ENCODE measurements at places on chromosomes 1 and 21.

DNA sequence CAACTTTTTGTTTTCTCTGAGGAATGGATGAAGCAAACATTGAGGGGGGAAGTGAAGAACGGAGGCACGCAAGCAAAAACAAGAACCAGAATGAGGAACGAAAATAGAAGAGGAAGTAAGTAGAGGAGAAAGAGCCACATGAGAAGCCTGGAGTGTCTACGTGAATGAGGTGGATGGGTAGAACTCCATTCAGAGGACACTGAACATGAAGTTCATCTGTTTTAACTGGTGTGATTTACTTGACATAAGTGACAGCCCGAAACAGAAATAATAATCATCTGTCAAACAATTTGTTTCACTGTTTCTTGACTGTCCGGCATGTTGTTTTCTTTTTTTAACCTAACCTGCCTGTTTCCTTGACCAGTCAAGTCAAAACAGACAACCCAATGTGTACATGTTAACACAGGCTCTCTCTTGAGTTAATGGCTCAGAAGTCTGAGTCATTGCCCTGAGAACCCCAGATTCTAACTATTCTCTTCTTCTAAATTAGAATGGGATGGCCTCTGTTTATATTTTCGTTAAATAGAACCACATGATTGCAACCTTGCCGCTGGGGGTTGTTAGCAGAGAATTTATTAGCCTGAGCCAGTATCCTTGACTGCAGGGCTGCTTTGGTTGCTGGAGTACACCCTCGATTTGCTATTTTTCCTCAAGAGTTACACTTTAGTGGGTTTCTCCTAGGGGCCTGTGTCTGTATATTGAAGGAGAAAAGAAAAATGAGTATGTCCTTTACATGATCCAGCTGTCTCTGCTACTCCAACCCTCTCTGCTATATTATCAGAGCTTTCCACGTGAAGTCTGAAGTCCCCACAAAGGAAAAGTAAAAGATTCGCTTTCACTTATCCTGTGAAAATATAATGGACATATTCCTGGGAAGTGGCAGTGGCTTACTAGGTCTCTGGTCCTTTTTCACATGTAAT, 151.7 kb downstream of the ZC3H11B start:
- DNase-seq: no peak

GRCh38 chr1:101905283-101905835, 91.4 kb downstream of the OLFM3 start:
- DNase-seq: no peak

GRCh38 chr1:94463765-94464330, 45.7 kb downstream of the ABCD3 start:
- DNase-seq: peak; percentile 21

DNA sequence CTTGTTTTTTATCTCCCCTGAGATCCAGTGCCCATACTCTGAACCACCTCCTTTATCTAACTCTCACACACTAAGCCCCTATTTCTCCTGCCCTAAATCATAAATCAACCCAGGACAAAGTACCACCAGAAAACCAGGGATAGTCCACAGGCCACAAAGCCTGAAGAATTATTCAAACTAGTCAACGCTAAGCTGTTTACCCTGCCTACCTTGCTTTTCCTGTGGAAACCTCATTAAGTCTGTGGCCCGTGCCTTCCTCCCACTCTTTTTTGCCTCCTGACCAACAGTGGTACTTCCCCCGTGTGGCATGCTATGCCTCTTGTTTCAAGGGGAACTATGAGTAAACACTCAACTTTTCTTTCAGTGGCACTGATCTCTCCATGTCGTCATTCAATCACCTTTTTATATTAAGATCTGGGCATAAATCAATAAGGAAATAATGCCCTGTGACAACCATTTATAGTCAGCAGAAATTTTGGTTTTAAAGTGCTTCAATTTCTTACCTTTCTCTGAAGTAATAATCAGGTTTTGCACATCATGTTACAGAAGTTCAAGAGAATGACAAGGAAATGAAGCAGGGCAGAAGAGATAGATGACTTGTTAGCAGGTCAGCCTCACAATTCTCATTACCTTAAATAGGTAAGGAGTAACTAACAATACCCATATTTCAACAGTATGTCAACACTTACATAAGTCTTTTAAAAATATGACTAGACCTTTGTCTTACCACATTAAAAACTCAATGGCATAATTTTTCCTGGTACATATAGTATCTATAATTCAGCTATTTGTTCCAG, 32.1 kb downstream of the EYA3 start:
- DNase-seq: no peak

DNA sequence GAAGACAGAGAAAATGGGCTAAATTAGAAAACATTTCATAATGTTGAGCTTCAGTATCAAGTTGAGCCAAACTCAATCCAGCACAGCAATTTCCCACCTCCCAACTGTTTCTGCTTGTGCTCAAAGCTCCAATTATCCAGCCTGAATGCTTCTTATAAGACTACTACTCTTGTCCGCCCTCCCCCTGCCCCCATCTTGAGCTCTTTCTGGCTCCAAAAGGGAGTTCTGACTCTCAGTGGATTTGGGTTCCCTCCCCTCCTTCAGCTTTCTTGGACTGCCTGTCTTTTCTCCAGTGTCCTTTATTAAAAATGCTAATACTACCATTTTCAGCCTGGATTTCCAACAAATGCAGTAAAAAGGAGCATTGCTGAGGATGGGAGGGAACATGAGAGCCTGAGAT, 174.8 kb downstream of the ASTN1 start:
- no peak for DNase-seq

DNA sequence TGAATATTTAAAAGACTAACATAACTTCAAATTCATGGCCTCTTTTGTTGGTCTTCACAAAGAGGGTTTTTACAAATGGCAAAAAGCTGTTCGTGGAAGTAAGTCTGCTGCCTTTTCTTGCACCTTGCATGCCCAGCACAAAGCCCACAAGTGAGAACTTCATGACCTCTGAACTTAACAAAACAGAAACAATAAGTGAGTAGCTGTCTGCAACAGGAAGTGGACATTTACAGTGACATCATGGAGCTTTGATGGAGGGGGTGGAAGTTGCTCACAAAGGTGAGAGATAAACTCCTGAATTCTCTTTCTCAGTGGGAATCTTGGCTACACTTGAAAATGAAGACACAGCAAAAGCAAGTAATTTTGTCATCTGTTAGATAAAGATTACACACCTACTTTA, 303.3 kb upstream of the DEPDC1 start:
- no peak for DNase-seq

GRCh38 chr1:30522031-30523004, 201.1 kb downstream of the MATN1 start:
- DNase-seq: no peak

DNA sequence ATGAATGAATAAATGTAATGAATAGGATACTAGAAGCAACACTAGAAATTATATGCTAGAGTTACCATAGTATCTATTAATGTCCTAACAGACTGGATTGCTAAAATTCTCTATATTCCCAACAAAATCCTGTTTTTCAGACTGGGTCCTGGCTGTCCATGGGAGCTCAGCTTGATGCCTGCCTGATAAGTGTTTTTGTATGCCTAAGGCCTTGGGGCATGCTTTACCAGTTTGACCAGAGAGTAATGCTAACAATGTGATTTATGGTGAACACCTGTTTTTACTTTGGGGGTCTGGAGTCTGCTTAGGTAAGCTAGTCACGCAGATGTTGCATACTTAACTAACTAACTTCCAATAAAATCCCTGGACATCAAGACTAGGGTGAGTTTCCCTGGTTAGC, 318.8 kb upstream of the DEPDC1 start:
- DNase-seq: no peak

DNA sequence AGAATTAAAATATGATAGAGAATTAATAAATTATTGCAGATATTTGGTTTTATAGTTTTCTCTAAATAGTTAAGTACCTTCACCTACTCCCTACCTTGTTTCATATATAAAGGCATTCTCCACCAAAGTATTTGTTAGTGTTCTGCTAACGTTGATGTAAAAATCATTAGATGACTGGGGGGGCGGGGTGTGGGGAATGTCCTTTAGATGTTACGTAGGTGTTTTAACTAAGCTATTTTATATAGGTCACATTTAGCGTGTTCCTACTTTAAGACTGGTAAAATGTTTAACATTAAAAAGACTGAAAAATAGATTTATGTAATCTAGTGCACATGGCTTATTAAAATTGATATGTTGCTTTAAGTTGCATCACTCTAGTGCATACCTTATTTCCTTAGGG, 48.6 kb downstream of the PTPRC start:
- DNase-seq: no peak

- DNase-seq: no peak
Measured at GRCh38 chr1:52676249-52676903, 21.8 kb downstream of the COA7 start.

GRCh38 chr1:107804741-107805140, 160.2 kb downstream of the VAV3 start:
- DNase-seq: no peak

DNA sequence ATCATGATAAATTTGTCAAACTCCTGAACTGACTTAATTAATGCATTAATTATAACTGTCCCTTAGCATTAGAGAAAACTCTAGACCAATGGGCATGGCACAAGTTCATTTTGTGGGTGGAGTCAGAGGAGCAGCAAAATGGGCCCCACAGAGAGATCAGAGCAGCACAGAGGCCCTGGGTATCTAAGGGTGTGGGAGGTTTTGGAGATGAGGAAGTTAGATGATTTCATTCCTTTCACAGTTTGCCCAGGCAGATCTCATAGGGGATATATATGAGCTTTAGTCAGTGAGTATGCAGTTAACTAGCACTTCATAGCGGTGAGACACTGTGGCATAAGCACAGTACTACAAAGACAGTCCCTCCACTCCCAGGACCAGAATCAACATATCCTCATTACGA, 117.3 kb downstream of the MAB21L3 start:
- DNase-seq: no peak

DNA sequence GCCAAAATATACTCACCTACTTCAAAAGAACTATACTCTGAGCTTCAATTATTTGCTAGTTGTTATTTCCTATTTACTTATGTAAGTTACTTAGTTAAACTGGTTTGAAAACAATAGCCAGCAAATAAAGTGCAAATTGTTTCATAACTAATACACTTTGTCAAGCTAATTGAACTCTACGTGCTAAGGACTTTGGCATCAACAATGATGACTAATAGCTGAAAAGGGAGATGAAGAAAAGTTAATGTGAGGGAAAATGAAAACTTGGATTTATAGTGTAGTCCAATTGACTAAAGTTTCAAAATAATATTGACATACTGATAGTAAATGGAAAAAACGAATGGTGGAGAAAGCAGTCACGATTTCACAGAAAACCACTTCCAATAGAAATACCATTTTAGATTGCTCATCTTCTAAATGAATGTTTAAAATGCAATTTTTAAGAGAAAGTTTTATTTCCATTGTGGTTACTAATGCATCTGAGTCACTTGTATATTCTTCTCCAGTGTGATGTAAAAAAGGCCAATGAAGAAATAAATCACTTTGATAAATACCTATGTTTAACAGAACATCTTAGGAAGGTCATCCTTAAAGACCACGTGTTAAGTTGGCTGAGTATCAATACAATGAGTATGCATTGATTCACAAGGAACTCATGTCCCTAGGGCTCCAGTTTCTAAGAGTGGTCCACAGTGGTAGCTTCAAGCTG, 455.2 kb downstream of the LTN1 start:
- peak; percentile 28 for DNase-seq

DNA sequence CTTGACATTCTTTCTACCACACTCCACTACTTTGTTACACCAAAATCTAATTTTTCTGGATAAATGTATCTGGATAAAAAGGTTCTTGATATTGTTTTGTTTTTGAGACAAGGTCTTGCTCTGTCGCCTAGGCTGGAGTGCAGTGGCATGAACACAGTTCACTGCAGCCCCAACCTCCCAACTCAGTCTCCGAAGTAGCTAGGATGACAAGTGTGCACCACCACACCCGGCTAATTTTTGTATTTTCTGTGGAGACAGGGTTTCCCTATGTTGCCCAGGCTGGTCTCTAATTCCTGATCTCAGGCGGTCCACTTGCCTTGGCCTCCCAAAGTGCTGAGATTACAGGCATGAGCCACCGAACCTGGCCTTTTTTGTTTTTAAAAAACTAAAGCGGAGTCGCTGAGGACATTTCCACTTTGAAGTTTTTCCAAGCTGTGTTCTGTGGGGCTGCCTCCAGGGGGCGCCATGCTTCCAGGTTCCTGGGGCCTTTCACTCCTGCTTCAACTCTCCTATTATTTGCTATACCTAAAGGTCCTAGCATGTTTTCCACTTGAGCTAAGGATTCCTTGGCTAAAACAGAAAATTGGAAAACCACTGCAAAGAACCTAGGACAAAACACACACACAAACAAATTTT, 14.1 kb upstream of the NCMAP start:
- no peak for DNase-seq

DNA sequence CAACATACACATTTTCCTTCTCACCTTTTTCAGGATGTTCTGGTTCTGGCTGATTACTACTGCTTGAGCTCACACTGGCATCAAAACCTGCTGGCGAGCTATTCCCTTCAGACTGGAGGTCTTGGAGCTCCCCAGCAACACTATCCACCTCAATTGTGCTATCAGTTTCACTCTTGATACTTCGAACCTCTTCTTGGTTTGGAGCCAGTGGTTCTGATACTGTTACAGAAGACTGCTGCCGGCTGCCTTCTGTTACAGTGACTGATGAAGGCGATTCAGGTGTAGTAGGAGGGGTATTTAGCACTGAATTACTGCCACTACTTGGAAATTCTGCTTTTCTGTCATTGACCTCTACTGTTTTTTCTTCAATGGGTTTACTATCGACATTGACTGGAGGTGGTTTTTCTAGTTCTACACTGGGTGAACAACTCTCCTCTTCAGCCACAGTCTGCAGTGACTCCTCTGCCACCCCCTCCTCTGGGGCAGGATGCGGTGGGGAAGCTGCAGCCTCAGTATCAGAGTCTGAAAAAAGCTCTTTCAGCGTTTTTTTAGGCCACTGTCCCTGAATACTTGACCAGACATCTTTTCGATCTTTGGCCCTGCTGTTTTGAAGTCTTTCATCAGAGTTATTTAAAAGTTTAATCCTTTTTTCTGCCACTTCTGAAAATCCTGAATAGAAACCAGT, 20.7 kb upstream of the RBM34 start:
- DNase-seq: no peak

DNA sequence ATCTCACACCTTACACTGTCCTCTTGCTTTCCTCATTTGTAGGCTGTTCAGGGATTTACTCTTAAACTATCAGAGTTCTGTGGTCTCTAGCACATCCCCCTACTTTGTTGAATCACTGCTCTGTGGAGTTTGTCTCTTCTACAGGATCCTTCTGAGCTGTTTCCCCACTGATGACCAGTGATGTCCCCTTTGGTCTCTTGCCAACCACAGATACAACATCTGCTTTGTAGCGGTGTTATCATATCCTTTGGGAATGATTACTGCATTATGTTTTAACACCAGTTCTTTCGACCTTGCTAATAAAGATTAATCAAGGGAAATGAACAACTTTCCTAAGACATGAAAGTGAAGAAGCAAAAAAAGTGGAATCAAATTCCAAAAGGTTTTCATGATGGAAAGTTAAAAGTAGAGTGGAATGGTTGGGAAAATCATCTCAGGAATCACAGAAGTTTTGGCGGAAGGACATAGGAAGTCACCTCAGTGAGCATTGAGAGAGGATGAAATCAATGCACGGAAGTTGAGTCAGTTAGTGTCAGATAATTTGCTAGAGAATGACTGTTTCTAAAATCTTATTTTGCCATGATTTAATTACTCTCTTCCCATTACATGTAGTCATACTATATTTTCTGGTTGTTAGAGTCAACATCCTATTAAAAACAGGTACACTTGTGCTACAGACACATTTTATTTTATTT, 11.2 kb downstream of the OR10K2 start:
- no peak for DNase-seq

GRCh38 chr1:39955547-39956539, 898 bp downstream of the MFSD2A start:
- peak; percentile 45 for DNase-seq

All from HTR-8/SVneo (cell line).